Activated naive CD8-positive, alpha-beta T cell treated with anti-CD3 and anti-CD28 coated beads for 36 hours (primary cell): ENCODE measurements at places on chromosomes 3 and 15. TPM values are rescaled to one million over a fixed set of nuclear protein-coding genes. Genes with fewer than 3 reads are reported as not detected.

GRCh38 chr3:39960515-39961191 lies 151.2 kb downstream of the MYRIP start:
- H3K27me3 ChIP-seq, result peaks cover 4% of the 10 kb centered on the region
- no peak overlapping the region for H3K27ac ChIP-seq
- H3K36me3 ChIP-seq, result no peaks in the 10 kb centered on the region
- H3K4me3 ChIP-seq, result no peak overlapping the region

DNA sequence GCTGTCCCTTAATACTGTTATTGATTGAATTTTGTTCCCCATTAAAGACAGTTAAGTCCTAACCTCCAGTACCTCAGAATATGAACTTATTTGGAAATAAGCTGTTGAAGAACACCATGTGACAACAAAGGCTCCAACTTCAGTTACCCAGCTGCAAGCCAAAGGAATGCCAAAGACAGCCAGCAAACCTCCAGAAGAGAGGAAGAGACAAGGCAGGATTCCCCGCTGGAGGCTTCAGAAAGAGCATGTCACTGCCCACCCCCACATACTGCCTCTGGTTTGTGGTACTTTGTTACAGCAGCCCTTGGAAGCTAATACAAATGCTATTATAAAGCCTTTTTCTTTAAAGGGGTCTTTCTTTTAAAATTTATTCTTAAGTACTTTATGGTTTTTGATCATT lies 18.4 kb upstream of the NEK10 start:
- DNase-seq, result no peak
- no peak overlapping the region for H3K27ac ChIP-seq
- no peaks in the 10 kb centered on the region for H3K27me3 ChIP-seq
- no peak overlapping the region for H3K4me3 ChIP-seq
- peaks cover 17% of the 10 kb centered on the region for H3K36me3 ChIP-seq

Gene TTLL13
- total RNA-seq, result 0.54 TPM

DNA sequence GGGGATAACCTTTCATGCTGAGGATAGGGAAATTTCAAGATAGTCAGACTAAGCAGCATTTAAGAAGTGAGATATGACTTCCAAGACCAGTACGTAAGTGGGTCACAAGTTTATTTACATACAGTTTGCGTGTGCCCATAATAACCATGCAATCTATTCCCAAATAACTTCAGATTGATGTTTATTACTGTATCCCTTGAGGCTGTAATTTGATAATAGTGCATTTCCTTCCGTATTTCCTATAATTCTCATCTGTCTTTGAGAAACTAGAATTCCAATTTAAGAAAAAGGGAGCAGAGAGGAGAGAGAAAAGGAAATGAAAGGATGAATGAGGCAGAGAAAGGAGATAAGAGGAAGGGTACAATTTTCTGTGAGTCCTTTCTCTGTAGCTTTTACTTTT lies 1073.1 kb downstream of the EPHA3 start:
- H3K4me3 ChIP-seq, result no peak overlapping the region
- no peaks in the 10 kb centered on the region for H3K27me3 ChIP-seq
- H3K27ac ChIP-seq, result no peak overlapping the region

DNA sequence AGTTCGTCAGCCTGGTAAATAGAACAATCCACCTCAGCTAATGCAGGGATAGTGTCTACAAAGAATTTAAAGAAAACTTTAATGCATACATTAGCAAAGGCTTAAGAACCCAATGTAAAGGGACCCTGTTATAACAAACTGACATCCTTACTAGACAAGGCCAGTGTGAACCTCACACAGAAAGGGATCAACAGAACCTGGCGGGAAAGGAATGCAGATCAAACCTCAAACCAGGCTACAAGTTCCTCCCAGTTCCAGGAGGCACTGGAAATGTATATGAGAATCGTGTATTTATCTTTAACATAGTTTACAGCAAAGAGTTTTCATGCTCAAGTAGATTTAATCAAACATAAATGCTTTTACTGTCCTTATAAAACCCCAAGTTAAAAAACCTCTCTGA lies 37.6 kb upstream of the ATP11B start:
- no peak overlapping the region for H3K27ac ChIP-seq
- DNase-seq, result no peak
- no peak overlapping the region for H3K4me3 ChIP-seq

GRCh38 chr3:196096382-196096953 lies 14.6 kb upstream of the TFRC start:
- H3K36me3 ChIP-seq, result no peaks in the 10 kb centered on the region
- no peak overlapping the region for H3K27ac ChIP-seq
- DNase-seq, result no peak
- peaks cover 21% of the 10 kb centered on the region for H3K4me1 ChIP-seq

DNA sequence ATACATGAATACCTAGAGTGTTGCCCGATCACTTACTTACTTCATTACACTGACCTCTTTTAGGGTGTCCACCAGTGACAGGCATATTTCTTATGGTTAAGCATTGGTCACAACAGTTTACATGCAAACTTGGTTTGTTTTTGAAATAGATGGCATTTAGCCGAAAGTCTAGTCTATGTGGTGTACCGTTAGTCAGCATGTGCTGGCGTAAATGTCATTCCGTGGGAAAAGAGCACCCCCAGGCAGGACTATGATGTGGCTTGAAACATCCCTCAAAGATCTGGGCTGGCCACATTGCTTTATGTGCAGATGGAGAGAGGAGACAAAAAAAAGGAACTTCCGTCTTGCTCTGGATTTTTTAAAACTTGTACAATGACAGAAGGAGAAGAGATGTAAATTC lies 357.0 kb upstream of the ICE2 start:
- no peak overlapping the region for H3K4me3 ChIP-seq
- no peaks in the 10 kb centered on the region for H3K27me3 ChIP-seq
- DNase-seq, result no peak
- peaks cover 36% of the 10 kb centered on the region for H3K4me1 ChIP-seq
- H3K27ac ChIP-seq, result no peak overlapping the region

Gene ZPLD1
- total RNA-seq, result not detected

GRCh38 chr15:48190932-48191573 lies 412 bp upstream of the CTXN2 start:
- no peak overlapping the region for H3K27ac ChIP-seq
- H3K4me3 ChIP-seq, result no peak overlapping the region
- no peaks in the 10 kb centered on the region for H3K36me3 ChIP-seq
- DNase-seq, result peak; percentile 30
- H3K27me3 ChIP-seq, result peaks cover 62% of the 10 kb centered on the region
- peaks cover 4% of the 10 kb centered on the region for H3K4me1 ChIP-seq

Gene LCTL
- total RNA-seq, result not detected

DNA sequence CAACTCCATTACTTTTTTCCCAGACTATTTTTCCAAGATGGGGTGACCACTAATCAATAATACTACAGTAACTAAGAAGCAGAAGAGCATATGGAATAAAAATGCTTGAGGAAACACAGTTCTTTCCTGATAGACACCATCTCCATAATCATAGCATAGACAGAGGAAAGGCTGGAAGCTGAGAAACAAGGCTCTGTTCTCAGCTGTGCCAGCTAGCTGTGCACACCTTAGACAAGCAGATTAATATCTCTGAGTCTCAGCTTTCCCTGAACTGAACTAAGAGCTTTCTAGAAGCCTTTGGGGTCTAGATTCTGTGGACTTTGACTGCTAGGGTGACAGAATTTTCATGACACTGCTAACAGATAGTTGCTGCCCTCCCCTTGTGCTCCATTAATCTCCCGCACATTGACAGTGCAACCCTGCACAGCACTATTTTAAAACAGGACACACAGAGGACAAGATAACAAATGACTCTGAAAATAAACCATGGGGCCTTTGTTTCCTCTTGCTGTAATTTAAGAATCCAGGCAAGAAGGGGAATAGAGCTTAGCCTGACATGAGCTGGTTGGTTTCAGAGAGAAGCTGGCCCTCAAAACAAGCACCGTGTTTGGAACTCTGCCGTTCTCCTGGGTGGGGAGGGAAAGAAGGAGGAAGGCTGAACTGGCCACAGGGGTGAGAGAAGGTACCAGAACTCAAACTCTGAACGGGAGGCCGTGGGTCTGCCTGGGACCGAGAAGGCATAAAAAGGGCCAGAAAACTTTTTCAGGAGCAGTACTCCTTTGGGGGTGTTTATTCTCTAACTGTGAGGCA lies 67.4 kb downstream of the ATP13A5 start:
- H3K27ac ChIP-seq, result no peak overlapping the region
- DNase-seq, result no peak
- no peaks in the 10 kb centered on the region for H3K36me3 ChIP-seq

Gene GOLGA8T
- total RNA-seq, result 0.21 TPM

DNA sequence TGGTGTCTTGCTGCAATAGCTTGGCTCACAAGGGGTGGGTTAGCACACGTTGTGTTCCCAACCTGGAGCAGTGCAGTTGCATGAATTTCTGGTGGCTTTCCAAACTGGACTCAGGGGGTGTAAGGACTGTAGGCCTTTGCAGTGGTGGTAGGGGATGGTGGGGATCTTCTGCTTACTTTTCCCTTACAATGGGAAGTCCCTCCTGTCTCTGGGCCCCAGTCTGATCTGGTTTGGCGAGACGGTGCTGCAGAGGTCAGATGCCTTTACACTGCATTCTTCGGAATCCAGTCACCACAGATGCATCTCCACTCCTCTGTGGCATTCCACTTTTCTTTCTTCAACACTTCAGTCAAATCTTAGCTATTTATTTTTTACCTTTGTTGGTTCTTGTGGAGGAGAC lies 132.1 kb downstream of the DOCK3 start:
- H3K36me3 ChIP-seq, result peaks cover 8% of the 10 kb centered on the region
- no peak overlapping the region for H3K27ac ChIP-seq
- DNase-seq, result no peak
- no peaks in the 10 kb centered on the region for H3K4me1 ChIP-seq
- H3K27me3 ChIP-seq, result no peaks in the 10 kb centered on the region
- H3K4me3 ChIP-seq, result no peak overlapping the region

Gene CERS3
- total RNA-seq, result 0.24 TPM
